ENCODE measurements at places on chromosomes 1 and 21. TPM values are rescaled to one million over a fixed set of nuclear protein-coding genes. Genes with fewer than 3 reads are reported as not detected.

Gene SH2D2A
- 157 TPM for total RNA-seq

Gene C1orf226
- total RNA-seq, result not detected

Gene TTC34
- total RNA-seq, result 1.1 TPM

Gene RPE65
- total RNA-seq, result not detected

Gene FCRL1
- total RNA-seq, result not detected

Gene OR2M3
- total RNA-seq, result not detected

Measured in activated CD8-positive, alpha-beta memory T cell treated with anti-CD3 and anti-CD28 coated beads, Interleukin-2, amount 10 ng/mL, durations not matched to agents 7 days and 5 days (primary cell).